ENCODE measurements at places on chromosomes 1 and 21. TPM values are rescaled to one million over a fixed set of nuclear protein-coding genes. Genes with fewer than 3 reads are reported as not detected.

DNA sequence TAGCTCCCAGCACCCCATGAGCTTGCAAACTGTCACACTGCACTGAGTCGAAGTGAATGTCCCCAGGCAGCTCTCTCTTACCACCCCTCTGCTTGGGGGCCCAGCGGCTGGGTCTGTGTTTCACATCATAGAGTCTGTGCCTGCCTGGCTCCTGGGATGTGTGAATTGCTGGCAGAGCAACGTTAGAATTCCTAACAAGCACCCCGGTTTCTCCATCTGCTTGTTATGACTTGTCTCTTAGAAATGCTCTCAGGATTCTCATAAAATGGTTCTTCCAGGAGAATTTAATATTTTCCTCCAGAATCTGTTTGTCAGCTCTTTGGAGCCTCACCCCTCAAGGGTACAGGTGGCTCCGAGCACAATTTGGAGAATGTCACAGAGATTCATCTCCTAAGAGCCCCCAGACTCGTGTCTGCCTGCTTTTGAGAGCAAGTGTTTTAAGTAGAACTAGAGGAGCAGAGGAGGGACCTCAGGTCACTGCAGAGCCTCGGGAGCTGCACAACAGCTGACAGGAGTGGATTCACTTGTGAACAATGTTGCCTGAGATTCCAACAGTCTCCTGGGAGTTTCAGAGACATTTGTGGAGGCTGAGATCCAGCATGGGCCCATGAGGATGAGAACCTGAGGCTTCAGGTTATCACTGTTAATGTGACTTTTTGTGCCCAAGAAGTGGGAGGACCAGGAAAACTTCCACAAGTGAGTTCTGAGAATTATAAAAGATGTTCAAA is 131.5 kb downstream of the KCNJ6 start:
- DNase-seq, result no peak

- DNase-seq, result no peak
Measured at GRCh38 chr1:196449460-196449859, 158.8 kb downstream of the KCNT2 start.

DNA sequence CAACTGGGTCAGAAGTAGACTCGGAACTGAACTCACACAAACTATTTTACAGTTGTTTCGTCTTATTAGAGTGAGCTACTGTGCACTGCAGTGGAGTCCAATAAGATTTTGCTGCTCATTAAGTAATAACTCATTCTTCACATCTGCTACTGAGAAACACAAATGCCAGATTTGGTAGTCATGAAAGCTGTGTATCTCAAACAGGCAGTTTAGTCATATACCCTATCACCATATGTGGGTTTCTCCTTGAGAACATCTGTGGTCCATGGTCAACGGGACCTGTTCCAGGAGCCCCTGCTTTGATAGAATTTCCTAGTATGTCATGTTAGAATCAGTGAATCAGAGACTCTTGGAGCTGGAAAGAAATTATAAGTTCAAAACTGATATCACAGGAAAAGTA is 60.4 kb downstream of the ALG14 start:
- no peak for DNase-seq

GRCh38 chr1:30743584-30744059 is 14.0 kb downstream of the LAPTM5 start:
- DNase-seq, result peak; percentile 87

- DNase-seq, result no peak
Measured at GRCh38 chr1:150604226-150604588, 24.8 kb upstream of the MCL1 start.

DNA sequence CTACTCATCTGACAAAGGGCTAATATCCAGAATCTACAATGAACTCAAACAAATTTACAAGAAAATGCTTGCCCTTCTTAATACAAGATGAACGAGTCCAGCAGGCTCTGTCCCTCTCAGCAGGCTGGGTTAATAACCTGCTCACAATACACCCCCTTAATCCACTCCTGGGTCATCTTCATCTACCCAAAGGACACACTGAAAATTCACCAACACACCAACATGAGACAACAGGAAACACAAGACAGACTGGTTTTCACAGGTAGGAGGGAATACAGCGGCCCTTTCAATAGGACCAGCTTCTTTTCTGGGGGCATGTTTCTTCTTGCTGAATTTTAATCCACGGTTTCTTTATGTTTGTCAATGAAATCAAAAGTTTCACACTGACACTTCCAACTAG is 44.6 kb downstream of the SUSD4 start:
- no peak for DNase-seq

- no peak for DNase-seq
Measured at GRCh38 chr21:30831194-30831765, 1.7 kb upstream of the KRTAP7-1 start.

- no peak for DNase-seq
Measured at GRCh38 chr1:60130703-60131102, 57.1 kb upstream of the C1orf87 start.

DNA sequence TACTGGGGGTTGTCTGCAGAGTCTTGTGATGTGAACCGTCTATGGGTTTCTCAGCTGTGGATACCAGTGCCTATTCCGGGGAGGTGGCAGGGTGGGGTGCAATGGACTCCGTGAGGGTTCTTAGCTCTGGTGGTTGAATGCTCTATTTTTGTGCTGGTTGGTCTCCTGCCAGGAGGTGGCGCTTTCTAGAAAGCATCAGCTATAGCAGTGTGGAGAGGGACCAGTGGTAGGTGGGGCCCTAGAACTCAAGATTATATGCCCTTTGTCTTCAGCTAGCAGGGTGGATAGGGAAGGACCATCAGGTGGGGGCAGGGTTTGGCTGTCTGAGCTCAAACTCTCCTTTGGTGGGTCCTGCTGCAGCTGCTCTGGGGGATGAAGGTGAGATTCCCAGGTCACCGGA is 127.3 kb upstream of the PLD5 start:
- no peak for DNase-seq

DNA sequence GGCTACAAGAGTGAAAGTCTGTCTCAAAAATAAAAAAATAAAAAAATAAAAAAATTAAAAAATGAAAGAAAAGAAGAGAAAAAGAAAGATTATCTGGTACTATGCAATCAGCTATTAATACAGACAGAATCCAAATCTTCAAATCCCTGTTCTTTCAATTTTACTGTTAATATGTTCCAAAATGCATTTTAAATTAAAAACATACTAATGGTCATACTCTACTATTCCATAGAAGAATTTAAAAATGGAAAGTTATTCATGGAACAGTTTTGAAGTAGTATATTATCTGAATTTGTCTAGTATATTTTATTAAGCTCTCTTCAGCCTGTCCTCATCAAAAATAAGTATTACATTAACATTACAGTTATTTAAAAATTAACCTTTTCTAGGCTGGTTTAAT is 430.1 kb downstream of the PTBP2 start:
- no peak for DNase-seq

GRCh38 chr1:18816808-18817207 is 42.7 kb downstream of the TAS1R2 start:
- no peak for DNase-seq

GRCh38 chr1:160797861-160798273 is 1.9 kb downstream of the LY9 start:
- no peak for DNase-seq

DNA sequence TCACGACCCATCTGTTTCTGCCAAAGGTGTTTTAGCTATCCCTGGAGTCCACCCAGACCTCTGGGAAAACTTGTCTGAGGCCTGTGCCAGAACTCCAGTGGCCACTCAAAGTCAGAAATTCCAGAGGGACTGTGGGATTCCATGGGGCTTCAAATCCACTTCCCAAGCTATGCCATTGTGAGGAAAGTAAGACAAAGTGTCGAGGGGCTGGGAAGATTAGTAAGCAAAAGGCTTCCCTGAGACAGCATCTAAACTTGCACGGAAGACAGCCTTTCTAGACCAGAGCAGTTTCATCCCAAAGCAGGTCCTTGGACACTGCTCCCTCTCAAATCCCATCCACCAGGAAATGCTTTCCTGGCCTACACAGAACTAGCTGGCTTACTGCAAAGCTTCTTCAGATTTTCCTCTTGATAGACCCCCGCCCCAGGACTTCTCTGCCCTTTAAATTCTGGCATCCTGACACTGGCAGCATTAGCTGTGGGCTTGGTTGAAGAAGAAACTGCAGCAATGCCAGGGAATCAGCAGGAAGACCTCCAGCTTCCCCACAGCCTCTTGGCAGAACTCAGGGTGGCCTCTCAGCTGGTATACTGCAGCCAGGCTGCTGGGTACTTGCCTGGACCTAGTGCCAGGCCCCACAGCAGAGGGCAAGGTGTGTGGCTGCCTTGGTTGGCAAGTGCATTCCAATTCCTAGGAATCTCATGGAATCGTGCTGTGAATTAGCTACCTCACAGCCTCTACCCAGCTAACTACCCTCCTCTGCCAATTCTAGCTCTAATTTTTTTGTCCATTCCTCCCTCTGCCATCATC is 27.3 kb upstream of the LMX1A start:
- DNase-seq, result no peak

DNA sequence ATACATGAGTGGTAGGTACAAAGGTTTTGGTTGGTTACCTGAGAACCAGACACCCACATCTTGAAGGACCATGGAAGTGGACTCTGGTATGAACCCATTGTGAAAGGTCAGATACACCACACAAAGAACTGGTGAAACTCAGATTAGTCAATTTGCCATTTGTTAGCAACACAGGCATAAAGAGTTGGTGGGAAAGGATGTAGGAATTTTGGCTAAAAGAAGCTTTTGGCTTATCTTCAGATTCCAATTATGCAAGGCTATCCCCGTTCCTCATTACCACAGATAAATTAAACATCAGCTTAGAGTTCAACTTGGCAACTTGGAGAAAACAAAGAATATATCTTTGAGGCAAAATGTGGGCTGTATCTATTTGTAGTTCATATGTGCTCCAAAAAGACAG is 87.0 kb upstream of the IRF2BP2 start:
- DNase-seq, result no peak

DNA sequence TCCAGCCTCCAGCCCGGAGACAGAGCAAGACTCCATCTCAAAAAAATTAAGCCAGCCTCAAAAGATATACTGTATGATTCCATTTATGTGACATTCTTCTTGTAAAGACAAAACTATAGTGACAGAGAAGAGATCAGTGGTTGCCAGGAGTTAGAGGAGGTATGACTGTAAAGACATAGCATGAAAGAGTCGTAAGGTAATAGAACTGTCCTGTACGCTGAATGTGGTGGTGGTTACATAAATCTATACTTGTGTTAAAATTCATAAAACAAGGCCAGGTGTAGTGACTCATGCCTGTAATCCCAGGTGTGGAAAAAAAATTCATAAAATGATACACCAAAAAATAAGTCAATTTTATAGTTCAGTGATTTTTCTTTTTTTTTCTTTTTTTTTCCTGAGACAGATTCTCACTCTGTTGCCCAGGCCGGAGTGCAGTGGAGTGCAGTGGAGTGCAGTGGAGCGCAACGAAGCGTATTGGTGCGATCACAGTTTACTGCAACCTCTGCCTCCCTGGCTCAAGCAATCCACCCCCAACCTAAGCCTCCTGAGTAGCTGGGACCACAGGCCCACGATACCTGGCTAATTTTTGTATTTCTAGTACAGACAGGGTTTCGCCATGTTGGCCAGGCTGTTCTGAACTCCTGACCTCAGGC is 84.9 kb upstream of the CXADR start:
- no peak for DNase-seq

The ENAH gene
- 50.6 TPM for total RNA-seq

The LCE1D gene
- not detected for total RNA-seq

The RHBDL2 gene
- 0.25 TPM for total RNA-seq
